ENCODE measurements at places on chromosomes 4 and X.

DNA sequence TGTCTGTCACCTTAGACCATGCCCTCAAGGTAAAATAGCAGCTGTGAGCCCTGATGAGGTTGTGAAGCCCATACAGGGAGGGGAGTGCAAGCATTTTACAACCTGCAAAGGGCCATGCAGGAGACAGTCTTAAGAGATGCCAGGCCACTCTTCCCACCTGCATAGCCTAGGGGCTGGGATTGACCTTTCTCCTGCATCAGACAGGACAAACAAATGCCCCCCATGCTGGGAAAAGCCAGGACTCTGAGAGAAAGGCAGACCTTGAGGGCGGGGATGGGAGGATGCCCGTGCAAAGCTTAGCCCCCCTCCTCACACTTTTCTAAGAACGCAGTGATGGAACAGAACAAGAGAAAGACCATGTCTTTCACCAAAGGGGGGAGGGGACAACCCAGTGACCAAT lies 137.9 kb upstream of the MAMLD1 start:
- no peak for DNase-seq

DNA sequence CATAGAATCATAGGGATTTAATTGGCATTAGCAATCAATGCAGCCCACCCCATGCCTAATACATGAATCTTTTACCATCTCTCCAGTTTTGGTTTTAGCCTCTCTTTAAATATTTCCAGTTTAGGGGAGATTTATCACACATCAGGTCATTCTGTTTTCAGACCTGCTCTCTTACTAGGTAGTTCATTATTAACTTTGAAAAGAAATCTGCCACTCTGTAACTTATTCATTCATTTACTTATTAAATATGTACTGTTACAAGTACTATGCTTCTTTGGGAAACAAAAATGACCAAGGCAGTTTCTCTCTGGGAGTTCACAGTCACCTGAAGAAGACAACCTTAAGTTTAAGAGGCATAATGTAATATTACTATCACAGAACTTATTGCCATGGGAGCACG lies 62.1 kb downstream of the USO1 start:
- no peak for DNase-seq

- DNase-seq: no peak
Measured at GRCh38 chr4:141425124-141425523, 204.4 kb downstream of the ZNF330 start.

DNA sequence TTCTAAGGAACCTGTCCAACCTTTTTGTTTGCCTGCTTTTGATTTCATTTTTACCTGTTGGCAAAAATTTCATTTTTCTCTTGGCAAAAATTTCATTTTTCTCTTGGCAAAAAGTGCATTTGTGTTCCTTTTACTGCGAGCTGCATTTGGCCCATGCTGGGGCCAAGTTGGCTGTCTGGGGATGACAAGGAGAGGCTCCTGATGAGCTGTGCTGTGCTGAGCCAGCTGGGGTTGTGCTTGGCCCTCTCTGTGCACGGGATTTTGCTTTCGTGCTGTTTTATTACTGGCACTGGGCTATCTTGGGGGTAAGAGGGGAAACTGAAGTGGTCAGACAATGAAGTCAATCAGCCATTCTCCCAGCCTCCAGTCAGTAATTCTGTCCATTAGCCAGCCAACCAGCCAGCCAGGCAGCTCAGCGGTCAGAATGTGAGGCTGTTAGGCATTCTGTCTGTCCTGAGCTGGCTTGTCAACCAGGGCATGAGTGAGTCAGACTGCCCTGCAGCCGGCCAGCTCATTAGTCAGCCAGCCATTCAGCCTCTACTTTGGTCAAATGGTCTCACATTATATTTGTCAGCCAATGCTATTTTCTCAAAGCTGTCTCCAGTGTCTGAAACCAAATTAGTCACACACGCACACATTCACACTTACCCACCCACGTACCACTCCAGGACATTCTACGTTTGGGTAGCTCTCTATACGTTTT lies 56.9 kb upstream of the PRPS1 start:
- peak; percentile 84 for DNase-seq

DNA sequence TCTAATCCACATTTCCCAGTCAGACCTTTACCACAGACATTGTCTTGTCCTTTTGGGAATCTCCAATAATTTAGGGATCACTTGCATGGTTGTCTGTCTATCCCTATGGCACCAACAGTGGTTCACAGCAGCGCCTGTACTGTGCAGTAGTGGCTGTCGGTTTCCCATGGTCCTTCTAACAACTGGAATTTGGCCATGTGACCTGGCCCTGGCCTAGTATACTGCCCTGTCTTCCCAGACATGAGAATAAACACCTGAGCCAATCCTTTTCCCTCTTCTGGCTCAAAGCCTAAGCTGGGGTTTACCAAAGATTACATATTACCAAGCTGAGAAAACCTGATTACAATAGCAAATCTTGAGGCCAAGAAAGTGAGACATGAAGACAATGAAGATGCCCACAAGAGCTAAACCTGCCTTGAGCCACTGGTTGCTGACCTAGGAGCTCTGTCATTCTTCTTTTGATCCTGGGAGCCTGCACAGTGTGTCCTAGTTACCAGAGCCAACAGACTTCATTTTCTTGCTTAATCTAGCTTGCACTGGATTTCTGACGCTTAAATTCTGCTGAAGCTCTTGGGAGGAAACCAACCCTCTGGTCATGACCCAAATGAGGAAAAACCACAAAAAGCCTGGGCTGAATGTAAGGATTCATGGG lies 92.1 kb downstream of the SCD5 start:
- peak; percentile 56 for DNase-seq

DNA sequence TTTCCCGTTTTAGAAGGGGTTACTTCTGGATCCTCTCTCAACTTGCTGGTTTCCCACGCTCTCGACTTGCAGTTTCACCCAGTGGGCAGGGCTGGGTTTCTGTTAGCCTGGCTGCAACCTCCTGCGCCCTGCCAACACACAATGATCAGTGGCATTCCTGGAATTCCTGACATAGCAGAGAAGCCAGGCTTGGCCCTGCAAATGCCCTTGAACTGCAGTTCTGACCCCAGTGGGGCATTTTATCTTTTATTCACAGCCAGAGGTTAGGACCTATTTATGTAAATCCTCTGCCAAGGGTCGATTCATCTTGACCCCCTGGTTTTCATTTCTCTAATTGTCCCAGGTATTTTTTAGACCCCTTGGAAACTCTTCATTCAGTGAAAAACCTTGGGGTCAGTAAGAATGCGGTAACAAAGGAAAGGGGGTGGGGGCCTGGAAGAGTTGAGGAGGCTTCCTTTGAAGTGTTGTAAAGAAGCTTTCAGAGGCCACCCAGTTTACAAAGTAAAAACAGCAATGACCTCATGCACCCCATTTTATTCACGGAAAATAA lies 217.6 kb downstream of the ZNF674 start:
- DNase-seq: peak; percentile 18

DNA sequence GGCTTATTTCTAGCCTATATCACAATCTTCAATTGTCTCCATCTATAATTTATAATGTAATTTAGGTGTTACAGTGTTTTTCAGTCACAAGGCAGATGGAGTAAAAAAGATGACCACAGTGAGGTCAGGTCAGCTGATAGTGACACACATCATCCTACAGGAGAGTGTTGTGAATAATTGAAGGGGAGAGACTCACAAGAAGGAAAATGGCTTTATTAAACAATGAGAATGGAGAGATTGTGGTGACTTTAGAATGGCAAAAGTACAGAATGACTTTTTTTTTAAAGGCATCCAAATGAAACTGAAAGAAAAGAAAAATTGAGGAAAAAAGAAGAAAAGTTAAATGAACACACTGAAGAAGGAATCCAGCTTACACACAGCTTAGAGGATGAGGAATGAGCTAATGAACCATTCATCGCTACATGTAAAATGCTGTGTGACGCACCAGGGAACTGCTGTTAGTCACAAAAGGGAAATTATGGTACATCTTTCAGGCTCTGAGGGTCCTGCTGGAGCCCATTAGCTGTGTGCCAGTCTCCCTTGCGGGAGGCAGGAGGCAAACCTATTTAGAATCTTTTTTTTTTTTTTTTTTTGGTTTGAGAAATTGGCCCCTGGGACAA lies 56.6 kb downstream of the SPRY1 start:
- peak; percentile 54 for DNase-seq

- DNase-seq: no peak
Measured at GRCh38 chr4:44985938-44986337, 259.6 kb upstream of the GNPDA2 start.

DNA sequence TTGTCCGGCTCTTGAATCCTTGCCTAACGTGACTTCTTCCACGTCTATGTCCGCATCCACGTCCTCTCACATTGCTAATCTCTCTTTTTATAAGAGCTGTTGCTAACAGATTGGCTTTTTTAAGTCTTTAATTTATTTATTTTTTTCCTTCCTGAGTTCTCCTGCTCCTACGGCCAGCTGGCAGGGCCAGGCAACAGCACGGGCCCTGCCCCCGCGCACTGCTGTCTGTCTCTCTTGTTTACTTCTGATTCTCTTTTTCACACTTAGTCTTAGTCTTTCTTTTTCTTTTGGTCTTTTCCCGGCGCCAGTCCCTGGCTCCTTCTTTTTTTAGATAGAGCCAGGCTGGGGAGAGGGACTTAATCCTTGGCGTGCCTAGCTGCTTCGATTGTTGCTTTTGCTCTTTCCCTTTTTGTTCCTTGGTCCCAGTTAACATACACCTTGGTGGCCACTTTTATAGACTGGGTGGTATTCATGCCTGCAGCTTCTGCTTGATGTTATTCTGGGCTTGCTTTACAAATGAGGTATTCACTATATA lies 53.2 kb upstream of the RBMX start:
- DNase-seq: no peak

- no peak for DNase-seq
Measured at GRCh38 chr4:152369203-152369901, 166.5 kb downstream of the FBXW7 start.

DNA sequence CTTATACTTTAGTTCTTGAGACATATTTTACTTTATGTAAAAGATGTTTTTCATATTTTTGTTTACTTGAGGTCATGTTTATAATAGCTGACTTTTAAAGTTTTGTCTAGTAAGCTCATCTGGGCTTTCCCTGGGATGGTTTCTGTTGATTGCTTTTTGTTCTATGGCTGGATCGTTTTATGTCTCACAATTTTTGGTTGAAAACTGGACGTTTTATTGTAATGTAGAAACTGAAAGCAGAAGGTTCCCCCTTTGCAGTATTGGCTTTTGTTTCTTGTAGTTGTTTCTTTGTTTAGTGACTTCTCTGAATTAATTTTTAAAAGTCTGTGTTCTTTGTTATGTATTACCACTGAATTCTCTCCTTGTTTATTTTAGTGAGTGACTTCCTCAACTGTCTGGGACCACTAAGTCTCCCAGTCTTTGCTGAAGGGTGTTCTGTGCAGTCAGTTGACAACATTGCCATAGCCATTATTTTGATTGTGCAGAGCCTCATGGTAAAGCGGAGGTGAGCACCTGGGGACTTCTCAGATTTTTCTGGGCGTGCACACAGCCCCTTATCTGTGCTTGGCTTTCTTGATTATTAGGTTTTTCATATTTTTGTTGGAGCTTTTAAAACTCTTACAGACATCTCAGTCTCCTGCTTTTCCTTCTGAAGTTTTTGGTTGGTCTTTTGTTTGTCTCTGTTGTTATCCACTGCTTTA lies 31.0 kb downstream of the KDM6A start:
- DNase-seq: no peak

GRCh38 chrX:106481341-106481740 lies 130.4 kb upstream of the RADX start:
- peak; percentile 31 for DNase-seq

DNA sequence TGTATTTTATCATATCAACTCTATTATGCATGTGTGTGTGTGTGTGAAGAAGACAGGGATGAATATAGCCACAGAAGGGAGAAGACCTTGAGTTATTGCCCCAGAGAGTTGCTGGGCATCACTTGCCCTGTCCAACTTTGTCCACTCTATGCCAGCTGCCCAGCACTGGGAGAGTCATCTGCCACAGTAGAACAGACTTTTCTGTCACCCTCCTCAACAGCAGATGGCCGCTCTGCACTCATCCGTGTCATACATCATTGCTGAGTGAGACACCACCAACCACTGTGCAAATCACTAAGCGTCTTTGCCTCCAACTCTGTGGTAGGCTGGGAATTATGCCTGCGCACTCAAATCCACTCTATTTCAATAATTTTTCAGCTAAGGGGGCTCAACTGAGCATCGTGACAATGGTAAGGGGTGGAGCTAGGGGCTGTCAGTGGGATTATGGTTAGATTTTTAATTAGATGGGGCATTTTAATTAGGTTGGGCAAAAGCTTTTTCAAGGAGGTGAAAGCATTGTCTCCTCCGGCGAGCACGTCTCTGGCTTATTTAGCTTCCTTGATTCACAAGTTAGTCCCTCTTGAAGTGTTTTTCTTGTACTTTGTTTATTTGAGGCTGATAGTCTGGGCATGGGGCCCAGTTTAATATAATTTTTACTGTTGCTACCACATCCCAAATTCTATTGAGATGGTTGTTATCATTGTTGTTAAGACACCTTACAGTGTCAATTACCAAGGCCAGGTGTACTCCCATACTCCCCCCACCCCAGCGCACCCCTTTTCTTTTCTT lies 100.1 kb upstream of the KLF3 start:
- DNase-seq: no peak

DNA sequence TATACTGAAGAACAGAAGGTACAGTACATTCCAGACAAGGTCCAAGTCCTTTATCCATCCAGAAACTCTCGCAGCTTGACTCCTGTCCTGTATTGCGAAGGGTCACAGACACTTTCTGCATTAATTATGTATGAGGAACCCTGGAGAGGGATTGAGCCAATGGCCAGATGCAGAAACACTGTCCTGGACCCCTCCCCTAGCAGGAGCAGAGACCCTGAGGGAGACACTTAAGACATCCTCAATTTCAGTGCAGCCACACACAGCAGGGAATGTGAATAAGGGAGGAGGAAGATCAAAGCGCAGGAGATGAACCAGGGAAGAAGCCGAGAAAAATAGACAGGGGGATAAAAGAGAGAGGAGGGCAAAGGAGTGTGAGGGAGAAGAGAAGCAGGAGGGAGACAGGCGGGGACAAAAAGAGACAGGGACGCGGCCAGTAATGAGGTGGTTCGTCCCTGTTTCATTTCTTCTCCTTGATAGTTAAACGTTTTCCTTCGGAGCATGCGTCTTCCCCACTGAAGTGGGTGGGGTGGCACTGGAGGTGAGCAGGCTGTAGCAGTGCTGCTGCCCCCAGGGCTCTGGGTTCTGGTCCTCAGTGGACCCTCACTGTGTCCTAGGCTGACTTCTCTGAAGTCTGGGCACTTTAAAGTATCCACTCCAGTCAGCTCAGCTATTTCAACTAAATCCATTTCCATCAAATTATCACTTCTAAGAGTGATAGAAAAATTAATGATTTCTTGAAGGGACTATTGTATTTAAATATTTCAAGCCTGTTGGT lies 356.4 kb upstream of the NOCT start:
- DNase-seq: no peak

DNA sequence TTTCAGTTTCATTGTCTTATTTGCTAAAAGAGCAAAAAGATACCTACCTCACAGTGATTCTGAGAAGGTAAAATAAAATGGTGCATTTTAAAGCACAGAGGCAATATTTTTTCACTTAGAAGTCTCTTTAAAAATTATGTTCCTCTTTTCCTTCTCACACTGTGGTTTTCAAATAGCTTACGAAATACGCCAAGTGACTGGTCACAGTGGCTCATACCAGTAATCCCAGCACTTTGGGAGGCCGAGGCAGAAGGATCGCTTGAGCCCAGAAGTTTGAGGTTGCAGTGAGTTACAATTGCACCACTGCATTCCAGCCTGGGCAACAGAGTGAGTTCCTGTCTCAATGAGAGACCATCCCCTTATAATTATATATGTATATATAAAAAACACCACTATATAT lies 372.6 kb downstream of the FBXO8 start:
- no peak for DNase-seq
